Aorta (tissue), 5 donors: ENCODE measurements at places on chromosomes 2 and 18. TPM values are rescaled to one million over a fixed set of nuclear protein-coding genes. Genes with fewer than 3 reads are reported as not detected.
A peak's percentile ranks its signal among the peaks of the same experiment; 100 is the strongest.

NAT8 gene
- not detected for total RNA-seq

TMEFF2 gene
- total RNA-seq, result not detected

FBXO36 gene
- total RNA-seq, result 1.9 TPM

CCDC74A gene
- total RNA-seq, result 5.3 TPM

LIMS3 gene
- 21.7 TPM for total RNA-seq

ZBTB14 gene
- 13.9 TPM for total RNA-seq

MC4R gene
- not detected for total RNA-seq

EPB41L3 gene
- total RNA-seq, result 116 TPM

ALPI gene
- total RNA-seq, result not detected

NIF3L1 gene
- 13.6 TPM for total RNA-seq

C2orf72 gene
- 0.15 TPM for total RNA-seq

ANKRD62 gene
- total RNA-seq, result not detected

DNA sequence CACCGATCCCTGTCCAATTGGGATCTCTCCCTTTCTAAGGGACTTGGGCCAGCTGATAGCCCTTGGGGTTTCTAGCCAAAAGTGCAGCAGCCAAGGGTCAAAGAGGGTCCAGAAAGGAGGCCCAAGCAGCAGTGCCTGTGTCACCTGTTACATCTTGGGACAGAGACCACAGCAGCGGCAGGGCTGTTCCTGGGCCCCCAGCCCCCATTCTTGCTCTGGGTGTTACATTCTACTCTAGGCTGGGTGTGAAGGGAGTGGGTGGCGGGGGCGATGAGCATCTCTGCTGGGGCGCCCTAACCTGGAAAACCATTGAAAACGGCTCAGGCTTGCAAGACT, 1.2 kb downstream of the PAX3 start:
- DNase-seq, result no peak
- H3K27me3 ChIP-seq, result no peaks in the 10 kb centered on the region
- no peaks in the 10 kb centered on the region for H3K4me1 ChIP-seq
- H3K36me3 ChIP-seq, result no peaks in the 10 kb centered on the region

DNA sequence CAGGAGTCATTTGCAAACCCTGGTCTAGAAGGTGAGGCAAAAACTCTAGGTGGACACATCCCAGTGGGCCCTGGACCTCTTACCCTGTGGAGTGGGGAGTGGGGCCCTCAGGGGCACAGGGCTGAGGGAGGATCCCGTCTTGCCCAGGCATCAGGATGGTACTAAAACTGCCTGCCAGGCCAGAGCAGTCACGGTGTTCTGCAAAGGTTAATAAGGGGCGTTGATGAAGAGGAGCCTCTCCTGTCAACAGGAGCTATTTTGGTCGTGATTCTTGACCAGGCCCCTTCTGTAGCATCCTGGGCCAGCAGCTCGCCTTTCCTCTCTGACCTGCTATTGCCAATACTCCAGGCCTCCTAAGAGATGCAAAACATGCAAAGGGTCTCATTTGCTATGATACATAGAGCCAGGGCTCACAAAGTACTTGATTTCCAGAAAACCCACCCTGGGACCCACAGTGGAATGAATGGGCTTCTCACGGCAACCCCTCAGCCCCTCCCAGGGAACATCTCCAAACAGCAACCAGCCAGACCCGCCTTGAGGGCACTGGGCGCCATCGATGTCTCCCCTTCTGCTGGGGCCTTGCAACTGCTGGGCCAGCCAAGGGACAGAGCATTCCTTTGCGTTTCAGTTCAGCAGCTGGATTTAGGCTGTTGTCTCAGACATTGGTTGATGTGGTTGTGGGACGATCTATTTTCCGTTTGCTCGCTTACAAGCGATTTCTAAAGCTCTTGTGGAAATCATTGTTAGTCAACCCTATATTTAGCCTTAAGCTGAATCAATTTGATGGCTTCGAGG, 111.1 kb downstream of the PDCL3 start:
- no peaks in the 10 kb centered on the region for H3K4me1 ChIP-seq
- H3K27me3 ChIP-seq, result no peaks in the 10 kb centered on the region
- no peak overlapping the region for H3K4me3 ChIP-seq
- H3K27ac ChIP-seq, result no peak overlapping the region
- DNase-seq, result no peak

- no peaks in the 10 kb centered on the region for H3K4me1 ChIP-seq
- H3K36me3 ChIP-seq, result no peaks in the 10 kb centered on the region
- no peak overlapping the region for H3K27ac ChIP-seq
- no peak overlapping the region for H3K4me3 ChIP-seq
- no peak for DNase-seq
These were observed 106.2 kb upstream of the L3MBTL4 start for GRCh38 chr18:6520901-6521300.

GRCh38 chr18:23585007-23585871, 1.1 kb downstream of the NPC1 start:
- H3K36me3 ChIP-seq, result no peaks in the 10 kb centered on the region
- no peak for DNase-seq
- peak overlapping the region; percentile 70 for H3K27ac ChIP-seq
- H3K27me3 ChIP-seq, result no peaks in the 10 kb centered on the region
- H3K4me1 ChIP-seq, result peaks cover 6% of the 10 kb centered on the region

DNA sequence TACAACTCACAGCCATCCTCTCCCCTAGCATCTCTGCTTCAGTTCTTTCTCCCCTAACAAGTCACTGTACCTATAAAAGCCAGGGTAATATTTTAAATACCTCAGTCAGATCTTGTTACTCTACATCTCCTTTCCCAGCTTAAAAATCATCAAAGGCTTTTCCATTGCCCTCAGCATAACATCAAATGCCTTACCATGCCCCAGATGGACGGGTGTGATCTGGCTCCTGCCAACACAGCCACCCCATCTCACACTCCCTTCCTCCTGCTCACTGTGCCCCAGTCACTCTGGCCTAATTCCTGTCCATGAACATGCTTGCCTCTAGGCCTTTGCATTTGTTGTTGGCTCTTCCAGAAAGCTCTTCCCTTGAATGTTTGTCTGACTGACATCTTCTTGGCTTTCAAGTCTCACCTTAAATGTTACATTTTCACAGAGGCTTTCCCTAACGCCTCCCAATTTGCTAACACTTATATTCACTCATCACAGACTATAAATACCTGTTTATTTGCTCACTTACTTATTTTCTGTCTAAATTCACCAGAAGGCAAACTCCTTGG, 640.9 kb downstream of the NYAP2 start:
- H3K4me1 ChIP-seq, result no peaks in the 10 kb centered on the region
- no peaks in the 10 kb centered on the region for H3K36me3 ChIP-seq
- H3K27me3 ChIP-seq, result no peaks in the 10 kb centered on the region
- H3K27ac ChIP-seq, result no peak overlapping the region

DNA sequence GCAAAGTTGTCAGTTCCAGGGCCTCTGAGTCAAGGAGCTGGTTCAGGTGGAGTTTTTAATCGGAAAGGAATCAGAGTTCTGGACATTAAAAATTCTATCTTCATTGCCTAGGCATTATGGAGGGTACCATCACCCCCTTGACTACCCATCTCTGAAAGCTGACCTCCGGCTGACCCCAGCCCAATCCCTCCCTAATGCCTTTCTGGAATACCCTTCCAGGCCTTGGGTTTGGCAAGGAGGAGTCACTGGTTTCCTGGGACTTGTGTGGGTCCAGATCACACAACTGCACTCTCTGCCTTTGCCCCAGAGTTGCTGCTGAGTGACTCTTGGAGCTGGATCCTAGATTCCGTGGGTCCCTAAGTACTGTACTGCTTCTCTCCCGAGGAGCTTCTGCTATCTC, 1.0 kb upstream of the OSR1 start:
- H3K27ac ChIP-seq, result peak overlapping the region; percentile 91
- no peaks in the 10 kb centered on the region for H3K36me3 ChIP-seq
- no peaks in the 10 kb centered on the region for H3K4me1 ChIP-seq
- H3K4me3 ChIP-seq, result no peak overlapping the region
- DNase-seq, result no peak
- H3K27me3 ChIP-seq, result no peaks in the 10 kb centered on the region

GRCh38 chr2:149000158-149000938, 38.2 kb upstream of the LYPD6B start:
- no peak overlapping the region for H3K27ac ChIP-seq
- DNase-seq, result no peak
- no peaks in the 10 kb centered on the region for H3K36me3 ChIP-seq
- H3K27me3 ChIP-seq, result no peaks in the 10 kb centered on the region

DNA sequence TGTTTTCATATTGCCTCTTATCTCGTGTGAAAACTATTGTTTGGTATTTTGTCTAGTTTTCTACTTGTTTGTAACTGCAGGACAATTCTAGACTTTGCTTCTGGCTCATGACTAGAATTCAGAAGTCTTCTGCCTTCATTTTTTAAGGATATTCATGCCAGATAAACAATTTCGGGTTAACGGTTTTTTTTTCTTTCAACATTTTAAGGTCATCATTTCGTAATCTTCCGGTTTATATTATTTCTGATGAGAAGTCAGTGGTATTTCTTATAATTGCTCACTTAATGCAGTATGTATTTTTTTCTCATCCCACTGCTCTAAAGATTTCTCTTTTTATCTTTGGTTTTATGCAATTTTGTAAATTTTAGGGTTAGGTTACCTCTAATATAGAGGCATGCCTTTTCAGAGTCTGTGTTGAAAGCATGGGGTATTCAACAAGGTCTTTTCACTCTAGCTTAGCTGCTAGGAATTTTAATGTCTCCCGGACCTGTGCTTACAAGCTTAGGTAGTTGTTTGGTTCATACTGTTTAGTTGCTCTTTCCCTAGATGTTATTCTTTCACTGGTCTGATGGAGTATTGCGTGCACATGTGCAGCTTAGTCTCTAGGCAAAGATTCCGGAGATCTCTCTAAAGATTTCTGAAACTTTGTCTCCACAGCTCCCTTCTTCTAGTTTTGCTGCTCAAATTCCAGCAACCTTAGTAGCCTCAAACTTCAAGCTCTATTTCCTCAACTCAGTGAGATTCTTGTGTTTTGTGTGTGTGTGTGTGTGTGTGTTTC, 198.1 kb downstream of the MCFD2 start:
- peaks cover 4% of the 10 kb centered on the region for H3K4me1 ChIP-seq
- H3K36me3 ChIP-seq, result no peaks in the 10 kb centered on the region
- H3K27me3 ChIP-seq, result no peaks in the 10 kb centered on the region
- no peak overlapping the region for H3K27ac ChIP-seq

DNA sequence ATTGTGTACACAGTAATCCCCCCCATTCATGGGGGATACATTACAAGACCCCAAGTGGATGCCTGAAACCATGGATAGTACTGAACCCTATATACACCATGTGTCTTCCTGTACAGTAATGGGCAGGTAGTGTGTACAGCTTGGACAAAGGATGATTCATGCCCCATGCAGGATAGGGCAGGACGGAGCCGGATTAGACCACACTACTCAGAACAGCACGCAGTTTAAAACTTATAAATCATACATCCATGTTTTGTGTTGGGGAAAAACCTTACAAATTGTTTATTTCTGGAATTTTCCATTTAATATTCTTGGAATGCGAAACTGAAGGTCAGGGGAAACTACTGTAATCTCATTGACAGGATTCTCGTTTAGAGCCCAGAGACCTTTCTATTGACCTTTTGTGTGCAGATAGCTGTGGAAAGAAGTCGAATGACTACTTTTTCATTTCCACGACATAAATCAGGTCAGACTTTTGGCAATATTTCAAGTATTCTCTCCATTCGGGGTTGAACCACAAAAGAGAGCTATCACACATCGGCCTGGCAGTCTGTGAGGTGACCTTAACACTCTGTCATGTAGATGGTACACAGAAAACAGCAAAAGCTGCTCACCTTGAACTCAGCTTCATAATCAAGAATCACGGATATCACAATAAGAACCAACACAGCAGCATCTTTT, 9.9 kb upstream of the YPEL5 start:
- H3K4me1 ChIP-seq, result no peaks in the 10 kb centered on the region
- H3K36me3 ChIP-seq, result no peaks in the 10 kb centered on the region
- no peak overlapping the region for H3K4me3 ChIP-seq
- H3K27me3 ChIP-seq, result peaks cover 3% of the 10 kb centered on the region

GRCh38 chr2:98126061-98126460, 39.1 kb downstream of the VWA3B start:
- H3K4me1 ChIP-seq, result no peaks in the 10 kb centered on the region
- no peaks in the 10 kb centered on the region for H3K36me3 ChIP-seq
- no peaks in the 10 kb centered on the region for H3K27me3 ChIP-seq

DNA sequence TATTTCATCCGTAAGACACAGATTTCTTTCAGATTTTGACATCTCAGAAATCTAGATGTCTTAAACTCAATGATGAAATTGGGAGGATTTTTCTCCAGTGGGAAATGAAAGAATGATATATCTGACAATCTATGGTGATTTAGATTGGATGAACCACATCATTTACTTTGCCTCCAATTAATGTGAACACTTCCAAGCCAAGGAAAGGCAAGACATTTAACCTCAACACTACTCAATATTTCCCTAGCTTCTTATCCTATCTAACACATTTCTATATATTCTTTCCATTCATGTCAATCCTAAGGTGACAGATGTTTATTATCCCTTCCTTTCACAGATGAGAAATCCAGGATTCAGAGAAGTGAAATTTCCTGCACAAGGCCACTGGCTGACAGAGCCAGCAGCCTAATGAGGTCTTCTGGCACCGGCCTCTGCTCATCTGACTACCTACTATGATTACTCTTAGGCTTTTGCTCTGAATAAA, 327.6 kb downstream of the IRS1 start:
- H3K27me3 ChIP-seq, result no peaks in the 10 kb centered on the region
- H3K4me3 ChIP-seq, result no peak overlapping the region
- H3K4me1 ChIP-seq, result no peaks in the 10 kb centered on the region
- no peak for DNase-seq
- no peak overlapping the region for H3K27ac ChIP-seq
- no peaks in the 10 kb centered on the region for H3K36me3 ChIP-seq

DNA sequence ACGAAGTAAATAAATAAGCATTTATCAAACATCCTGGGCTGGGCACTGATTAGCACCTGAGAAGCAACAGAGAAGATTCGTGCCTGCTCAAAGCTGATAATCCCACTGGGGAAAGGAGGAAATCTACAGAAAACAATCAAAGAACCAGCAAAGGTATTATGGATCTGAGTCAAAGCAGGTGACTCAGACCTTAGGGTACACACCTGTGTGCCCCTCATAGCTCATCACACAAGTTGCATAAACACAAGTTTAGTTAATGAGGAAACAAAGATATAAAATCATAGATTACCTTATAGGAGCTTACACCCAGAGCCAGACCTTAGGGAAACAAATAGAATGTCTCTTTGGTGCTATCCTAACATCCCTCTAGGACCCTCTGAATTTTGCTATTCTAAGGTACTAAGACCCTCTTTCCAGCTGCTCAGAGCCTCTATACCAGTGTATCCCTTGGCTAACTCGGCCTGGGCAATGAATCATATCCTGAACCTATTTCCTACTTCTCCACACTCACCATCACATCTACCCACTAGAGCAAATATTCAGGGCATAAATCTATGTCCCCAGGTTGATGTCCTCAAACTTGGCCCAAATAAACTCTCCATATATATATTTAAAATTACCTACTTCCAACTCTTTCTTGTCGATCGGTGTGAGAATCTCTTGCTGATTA, 19.3 kb upstream of the CTIF start:
- no peak for DNase-seq
- no peaks in the 10 kb centered on the region for H3K27me3 ChIP-seq
- no peak overlapping the region for H3K4me3 ChIP-seq
- no peaks in the 10 kb centered on the region for H3K36me3 ChIP-seq

DNA sequence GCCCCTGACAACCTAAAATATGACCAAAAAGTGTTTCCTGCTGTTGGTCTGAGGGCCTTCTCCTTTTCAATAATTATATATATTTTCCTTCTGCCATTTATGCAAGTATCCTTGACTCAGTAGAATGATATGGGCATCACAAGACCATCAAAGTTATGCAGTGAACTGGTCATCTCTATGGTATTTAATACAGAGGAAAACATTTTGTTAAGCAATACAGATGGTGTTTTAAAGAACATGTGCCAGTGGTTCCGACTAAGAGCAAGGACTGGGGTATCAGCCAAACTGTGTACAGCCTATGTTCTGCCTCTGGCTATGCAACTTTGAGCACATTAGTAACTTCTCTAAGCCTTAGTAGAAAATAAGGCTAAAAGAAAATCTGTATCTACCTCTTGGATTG, 179.0 kb downstream of the TRABD2A start:
- H3K4me3 ChIP-seq, result no peak overlapping the region
- H3K27ac ChIP-seq, result no peak overlapping the region
- H3K4me1 ChIP-seq, result no peaks in the 10 kb centered on the region
- DNase-seq, result no peak
- H3K27me3 ChIP-seq, result no peaks in the 10 kb centered on the region
